Epithelial cell of proximal tubule (primary cell): ENCODE measurements at places on chromosomes 6 and 20.

- no peak for DNase-seq
These were observed 37.9 kb downstream of the AGPAT4 start for GRCh38 chr6:161235776-161236633.

DNA sequence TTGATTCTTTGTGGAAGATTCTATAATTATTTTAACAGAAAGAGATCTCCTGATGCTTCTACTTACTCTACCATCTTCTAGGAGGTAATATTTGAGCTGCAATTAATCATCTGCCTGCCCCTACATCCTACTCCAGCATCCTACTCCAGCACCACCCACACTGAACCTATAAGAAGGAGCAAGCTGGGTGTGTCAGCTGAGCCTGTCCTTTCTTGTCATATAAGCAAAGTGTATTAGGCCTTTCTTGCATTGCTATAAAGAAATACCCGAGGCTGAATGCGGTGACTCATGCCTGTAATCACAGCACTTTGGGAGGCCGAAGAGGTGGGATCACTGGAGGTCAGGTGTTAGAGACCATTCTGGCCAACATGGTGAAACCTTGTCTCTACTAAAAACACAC, 84.2 kb upstream of the ARG1 start:
- no peak for DNase-seq

GRCh38 chr6:15335385-15335784, 89.5 kb downstream of the JARID2 start:
- DNase-seq: no peak

- no peak for DNase-seq
These were observed 405.5 kb downstream of the CDH26 start for GRCh38 chr20:60363698-60364097.

GRCh38 chr6:41626917-41627316, 11.4 kb upstream of the MDFI start:
- no peak for DNase-seq

GRCh38 chr6:139325125-139325524, 33.3 kb upstream of the TXLNB start:
- DNase-seq: no peak

DNA sequence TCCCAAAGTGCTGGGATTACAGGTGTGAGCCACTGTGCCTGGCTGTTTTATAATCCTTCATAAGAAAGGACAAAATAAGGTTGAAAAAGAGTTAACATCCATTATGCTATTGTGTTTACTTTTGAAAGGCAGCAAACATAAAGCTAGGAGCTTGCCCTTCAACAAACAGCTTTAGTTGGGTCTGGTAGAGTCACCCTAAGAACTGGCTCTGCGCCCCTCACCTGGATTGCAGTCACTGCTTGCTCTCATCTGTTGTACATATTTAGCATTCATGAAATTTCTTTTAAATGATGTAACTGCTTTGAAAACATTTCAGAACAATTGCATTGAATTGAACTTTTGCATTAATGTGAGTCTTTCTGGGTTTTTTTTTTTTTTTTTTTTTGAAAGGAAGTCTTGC, 38.9 kb downstream of the JARID2 start:
- no peak for DNase-seq

DNA sequence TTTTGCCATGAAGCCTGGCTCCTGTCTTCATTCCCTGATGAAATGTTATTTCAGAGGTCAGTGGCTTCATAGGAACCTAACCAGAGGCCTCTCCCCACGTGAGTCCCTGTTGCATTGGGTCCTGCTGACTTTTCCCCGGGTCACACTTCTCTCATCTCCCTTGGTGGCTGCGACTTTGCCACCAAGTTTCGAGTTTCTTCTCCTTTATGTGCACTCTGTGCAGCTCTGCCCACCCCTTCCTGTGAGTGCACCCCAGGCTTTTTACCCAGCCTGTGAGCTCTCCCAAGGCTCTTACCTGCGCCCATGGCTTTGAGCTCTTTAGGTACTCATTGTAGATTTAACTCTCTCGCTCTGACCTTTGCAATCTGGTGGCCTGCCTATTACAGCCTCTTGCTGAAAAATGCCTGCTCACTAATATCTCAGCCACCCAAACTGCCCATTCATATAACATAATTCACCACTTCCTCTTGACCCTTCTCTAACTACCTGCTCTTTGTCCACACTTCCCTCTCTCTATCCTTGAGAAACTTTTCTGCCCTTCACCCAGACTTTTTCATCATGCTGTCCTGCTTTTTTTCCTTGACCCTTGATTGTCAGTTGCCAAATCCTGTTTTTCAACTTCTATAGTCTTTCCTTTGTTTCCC, 105.9 kb downstream of the SASH1 start:
- DNase-seq: no peak

DNA sequence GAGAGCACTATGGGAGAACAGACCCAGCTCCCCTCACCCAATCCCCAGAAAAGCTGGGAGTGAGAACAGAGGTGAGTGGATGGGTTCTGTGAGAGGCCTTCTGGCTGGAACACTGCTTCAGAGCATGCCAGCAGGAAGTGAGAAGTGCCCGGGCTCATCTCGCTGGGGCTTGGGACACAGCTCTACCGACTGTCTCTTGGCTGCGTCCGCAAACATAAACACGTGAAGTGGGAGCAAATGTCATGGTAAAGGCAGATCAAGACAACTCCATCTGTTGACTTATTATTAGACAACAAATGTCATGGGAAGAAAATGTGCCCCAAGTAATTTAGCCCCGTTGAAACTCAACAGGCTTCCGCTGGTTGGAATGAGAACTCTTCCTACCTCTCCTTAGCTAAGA, 25.9 kb downstream of the GNAS-AS1 start:
- DNase-seq: no peak
